Activated CD4-positive, alpha-beta T cell treated with anti-CD3 and anti-CD28 coated beads, Interleukin-2, Interleukin-6, amounts not matched to agents 100 ng/mL and 50 ng/mL, durations not matched to agents 16 hours and 8 hours (primary cell): ENCODE measurements at places on chromosomes 2 and 18.

- DNase-seq: no peak
Observed at GRCh38 chr2:105788670-105789290, 44.1 kb downstream of the NCK2 start.

DNA sequence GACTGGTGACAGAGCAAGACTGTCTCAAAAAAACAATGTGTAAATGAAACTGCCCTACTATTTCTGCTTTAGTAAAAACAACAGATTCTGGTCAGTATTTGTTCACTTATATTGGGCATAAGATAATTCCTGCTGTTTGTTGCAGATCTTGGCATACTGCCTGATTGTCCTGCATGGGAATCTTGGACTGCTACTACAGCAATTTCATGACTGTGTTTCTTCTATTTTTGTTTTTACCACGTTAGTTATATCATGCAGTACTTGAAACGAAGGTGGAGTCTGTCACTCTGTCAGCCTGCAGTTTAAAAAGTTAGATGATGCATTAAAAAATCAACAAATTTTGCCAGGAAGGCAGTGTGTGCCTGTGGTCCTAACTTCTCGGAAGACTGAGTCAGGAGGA, 14.2 kb upstream of the CLASP1 start:
- no peak for DNase-seq

GRCh38 chr2:200435379-200435778, 74.5 kb downstream of the KCTD18 start:
- no peak for DNase-seq

DNA sequence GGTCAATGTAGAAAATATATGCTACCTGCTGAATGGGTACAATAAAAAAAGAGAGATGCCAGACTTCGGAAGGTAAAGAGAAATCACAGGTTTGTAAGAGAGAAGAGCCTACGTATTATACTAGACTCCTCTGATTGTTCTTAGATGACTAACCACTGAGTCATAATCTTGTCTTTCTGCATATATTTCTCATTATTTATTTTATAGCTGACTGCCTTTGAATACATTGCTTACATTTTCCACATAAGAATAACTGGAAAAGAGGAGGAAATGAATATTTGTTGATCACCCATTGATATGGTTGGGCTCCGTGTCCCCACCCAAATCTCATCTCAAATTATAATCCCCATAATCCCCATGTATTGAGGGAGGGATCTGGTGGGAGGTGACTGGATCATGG, 90.3 kb upstream of the RAB27B start:
- DNase-seq: no peak

- DNase-seq: no peak
Observed at GRCh38 chr2:21772624-21773023, 648.9 kb downstream of the TDRD15 start.

- DNase-seq: peak; percentile 84
Observed at GRCh38 chr2:7773362-7774360, 856.4 kb downstream of the RNF144A start.

GRCh38 chr2:181884601-181885000, 6.9 kb upstream of the ITPRID2 start:
- no peak for DNase-seq
